Esophagus mucosa (tissue), 1 donor: ENCODE measurements at places on chromosomes 11 and 22.
A peak's percentile ranks its signal among the peaks of the same experiment; 100 is the strongest.

- no peak for ATAC-seq
Observed at GRCh38 chr22:44045145-44045544, 21.0 kb downstream of the PARVB start.

- no peak for ATAC-seq
Observed at GRCh38 chr11:14934641-14935351, 37.4 kb downstream of the CALCA start.

DNA sequence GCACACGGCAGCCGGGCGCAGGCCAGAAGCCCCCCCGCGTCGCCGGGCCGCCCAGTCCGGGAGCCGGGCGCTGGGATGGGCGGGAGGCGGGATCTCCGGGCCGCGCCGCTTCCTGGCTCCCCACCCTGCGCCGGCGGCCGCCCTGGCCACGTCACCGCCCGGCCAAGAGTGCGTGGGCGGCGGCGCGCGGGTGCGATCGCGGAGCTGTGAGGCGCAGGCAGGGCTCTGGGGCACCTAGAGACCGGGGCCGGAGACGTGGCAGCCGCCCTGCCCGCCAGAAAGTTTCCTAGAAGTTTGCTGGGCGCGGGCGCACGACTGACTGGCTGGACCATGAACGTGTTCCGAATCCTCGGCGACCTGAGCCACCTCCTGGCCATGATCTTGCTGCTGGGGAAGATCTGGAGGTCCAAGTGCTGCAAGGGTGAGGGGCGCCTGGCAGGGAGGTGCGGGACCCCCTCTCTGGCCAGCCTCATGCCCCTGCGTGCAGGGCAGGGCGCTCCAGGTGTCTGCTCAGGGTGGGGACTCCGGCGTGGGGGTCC is at the start of gene KDELR3:
TSS of gene KDELR3 (plus strand) at position 193 of the 539 bp plus-strand sequence. CDS start at position 331, 138 bp downstream.
- peak; percentile 88 for ATAC-seq

DNA sequence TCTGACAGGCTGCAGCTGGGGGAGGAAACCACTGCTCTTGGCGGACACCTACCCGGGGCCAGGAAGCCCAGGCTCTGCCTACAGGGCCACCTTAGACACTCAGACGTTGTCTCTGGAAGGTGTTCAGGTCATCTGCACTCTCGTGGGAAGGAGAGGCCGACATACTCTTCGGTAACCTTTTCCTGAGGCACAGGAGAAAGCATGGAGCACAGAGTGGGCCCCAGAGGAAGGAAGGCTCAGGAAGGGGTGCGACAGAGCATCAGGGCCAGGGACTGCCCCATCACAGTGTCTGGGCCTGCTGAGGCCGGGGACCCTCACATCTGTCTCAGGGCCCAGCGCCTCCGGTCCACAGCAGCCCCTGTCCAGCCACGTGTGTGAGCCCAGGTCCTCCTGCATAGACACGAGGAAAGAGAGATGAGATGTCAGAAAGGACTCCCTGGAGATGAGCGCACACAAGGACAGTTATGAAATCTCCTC is 18.2 kb upstream of the TUB start:
- no peak for ATAC-seq

DNA sequence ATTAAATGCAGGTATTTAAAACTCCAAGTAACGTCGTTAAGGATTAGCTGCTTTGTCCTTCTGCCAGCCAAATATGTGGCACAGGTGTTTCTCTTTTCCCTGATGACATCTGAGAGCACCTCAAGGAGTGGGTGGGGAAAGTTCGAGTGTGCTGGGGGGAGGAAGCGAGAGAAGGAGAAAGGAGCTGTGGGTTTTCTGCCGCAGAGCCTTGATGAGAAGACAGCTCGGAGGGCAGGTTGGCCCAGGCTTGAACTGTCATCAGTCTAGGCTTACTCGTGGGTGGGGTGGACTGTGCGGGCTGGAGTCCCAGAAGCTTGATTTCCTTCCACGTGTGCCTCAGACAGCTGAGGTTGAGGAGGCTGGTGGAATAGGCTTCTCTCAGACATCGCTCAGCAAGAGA is 15.2 kb upstream of the SORL1-AS1 start:
- ATAC-seq, result peak; percentile 76

DNA sequence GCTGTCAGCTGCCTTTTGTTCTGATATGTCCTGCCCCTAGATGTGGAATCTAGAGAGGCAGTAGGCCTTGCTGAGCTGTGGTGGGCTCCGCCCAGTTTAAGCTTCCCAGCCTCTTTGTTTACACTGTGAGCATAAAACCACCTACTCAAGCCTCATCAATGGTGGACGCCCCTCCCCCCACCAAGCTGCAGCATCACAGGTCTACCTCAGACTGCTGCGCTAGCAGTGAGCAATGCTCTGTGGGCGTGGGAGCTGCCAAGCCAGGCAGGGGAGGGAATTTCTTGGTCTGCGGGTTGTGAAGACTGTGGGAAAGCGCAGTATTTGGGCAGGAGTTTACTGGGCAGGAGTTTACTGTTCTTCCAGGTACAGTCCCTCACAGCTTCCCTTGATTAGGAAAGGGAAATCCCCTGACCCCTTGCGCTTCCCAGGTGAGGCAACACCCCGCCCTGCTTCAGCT is 98.5 kb downstream of the SMCO4 start:
- ATAC-seq, result peak; percentile 99

DNA sequence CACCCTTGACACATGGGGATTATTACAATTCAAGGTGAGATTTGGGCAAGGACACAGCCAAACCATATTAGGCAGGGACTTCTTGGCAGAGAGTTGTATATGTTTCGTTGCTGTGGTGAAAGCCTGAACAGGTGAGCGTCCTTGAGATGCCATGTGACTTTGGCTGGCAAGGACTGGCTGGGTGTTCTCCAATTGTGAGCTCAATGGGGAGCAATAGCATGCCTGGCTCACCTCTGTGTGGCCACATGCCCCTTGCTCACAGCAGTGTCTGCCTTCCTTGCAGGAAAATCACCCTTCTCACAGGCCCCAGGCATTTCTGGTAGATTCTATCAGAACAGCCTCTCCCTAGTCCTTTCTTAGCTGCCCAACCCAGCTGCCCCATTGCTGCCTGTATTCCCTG is 105.5 kb downstream of the PARVA start:
- ATAC-seq, result peak; percentile 56

GRCh38 chr11:22263613-22264012 is 70.7 kb downstream of the ANO5 start:
- no peak for ATAC-seq

- ATAC-seq, result no peak
Observed at GRCh38 chr11:79206951-79207350, 233.9 kb downstream of the TENM4 start.

DNA sequence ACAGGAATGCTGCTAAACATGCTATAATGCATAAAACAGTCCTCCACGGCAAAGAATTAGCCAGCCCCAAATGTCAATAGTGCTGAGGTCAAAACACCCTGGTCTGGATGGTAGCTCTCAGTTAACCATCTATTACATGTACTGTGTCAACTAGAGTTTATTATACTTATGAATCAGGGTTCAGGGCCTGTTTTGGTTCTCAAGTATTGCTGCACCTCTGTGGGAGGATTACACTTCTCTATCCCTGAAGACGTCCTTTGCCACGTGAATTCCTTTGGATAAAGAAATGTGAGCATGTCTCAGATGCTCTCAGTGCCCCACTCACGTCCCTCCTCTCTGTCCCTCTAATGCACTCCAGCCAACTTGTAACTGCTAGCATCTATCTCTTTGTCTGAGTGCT is 53.4 kb downstream of the SLC1A2 start:
- no peak for ATAC-seq

- no peak for ATAC-seq
Observed at GRCh38 chr11:20881328-20882079, 212.1 kb downstream of the NELL1 start.

- ATAC-seq, result no peak
Observed at GRCh38 chr22:28506150-28506535, 173.5 kb downstream of the TTC28 start.

DNA sequence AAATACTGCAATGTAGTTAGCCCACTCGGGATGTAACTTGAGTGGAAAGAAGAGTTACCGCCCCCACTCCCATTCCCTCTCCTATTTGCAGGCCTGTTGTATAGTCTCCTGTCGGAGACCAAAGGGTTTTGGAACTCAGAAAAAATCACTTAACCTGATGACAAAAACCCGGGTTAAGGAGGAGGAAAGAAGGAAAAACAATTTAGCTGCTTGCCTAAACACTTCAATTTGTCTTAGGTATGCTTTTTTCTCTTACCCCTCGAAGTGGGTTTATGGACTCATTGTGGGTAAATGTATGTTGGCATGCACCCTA is 2.2 kb downstream of the YAP1 start:
- no peak for ATAC-seq

- ATAC-seq, result no peak
Observed at GRCh38 chr11:17604201-17604914, 57.3 kb downstream of the OTOG start.

GRCh38 chr11:40716344-40717130 is 742.9 kb downstream of the LRRC4C start:
- ATAC-seq, result no peak

DNA sequence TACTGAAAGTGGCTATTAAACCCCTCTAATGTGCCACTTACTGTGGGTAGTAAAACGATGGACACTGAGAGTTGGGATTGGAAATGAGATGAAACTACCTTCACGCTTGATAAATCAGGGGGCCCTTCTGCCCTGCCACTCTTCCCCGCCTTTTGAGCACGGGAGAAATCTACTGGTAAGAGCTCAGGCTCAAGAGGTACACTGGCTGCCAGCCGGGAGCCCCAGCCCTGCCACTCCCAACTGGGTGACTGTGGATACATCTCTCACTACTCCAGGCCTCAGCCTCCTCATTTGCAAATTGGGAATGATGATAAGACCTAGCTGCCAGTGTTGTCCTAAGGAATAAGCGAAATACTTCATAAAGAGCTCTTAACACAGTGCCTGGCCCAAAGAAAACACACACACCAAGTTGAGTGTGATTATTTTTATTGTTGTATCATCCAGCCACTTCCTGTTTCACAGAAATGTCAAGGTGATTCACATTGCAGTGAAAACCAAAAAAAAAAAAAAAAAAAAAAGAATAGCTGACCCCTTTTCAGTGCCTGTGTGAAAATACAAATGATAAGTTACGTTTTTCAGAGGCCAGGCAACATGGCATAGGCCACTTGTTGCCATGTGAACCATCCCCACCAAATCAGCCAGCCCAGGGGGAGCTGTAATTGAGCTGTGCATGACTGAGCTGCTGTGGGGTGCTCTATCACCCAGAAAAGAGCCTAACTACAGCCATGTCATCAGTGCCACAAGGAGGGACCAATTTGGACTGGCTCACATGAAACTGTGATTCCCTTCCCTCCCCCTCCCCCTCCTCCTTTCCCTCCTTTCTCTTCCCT is 4.4 kb upstream of the ZNRD2 start:
- no peak for ATAC-seq

DNA sequence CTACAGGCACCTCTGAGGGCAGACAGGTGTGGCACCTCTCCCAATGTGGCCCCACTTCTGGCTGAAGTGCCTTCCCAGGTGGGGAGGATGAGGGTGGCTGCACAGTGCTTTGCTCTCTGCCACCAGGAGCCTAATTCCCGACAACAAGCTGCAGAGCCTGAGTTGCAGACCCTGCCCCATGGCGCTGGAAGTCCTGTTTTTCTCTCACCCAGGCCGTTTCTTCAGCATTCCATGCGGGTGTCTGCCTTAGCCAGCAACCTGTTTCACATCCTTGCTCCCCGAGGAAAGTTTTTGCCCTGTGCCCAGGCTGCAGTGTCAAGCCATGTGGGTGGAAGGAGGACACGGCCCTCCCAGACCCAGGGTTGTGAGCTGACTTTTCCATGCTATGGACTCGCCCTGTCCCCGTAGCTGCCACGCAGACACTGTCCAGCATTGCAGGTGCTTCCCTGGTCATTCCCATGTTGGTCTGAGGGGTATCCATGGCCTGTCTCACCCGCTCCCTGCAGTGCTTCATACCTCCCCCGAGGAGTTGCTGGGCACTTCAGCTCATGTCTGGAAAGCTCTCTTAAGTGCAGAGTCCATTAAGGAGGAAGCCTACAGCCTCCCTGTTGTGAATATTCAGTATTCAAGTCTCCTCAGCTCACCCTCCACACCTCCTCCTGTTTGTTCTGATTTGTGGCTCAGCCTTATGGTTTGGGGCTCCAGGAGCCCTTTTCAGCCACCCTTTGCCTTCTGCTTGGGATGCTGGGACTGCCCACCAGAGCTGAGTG is 2.9 kb downstream of the DAGLA start:
- no peak for ATAC-seq

DNA sequence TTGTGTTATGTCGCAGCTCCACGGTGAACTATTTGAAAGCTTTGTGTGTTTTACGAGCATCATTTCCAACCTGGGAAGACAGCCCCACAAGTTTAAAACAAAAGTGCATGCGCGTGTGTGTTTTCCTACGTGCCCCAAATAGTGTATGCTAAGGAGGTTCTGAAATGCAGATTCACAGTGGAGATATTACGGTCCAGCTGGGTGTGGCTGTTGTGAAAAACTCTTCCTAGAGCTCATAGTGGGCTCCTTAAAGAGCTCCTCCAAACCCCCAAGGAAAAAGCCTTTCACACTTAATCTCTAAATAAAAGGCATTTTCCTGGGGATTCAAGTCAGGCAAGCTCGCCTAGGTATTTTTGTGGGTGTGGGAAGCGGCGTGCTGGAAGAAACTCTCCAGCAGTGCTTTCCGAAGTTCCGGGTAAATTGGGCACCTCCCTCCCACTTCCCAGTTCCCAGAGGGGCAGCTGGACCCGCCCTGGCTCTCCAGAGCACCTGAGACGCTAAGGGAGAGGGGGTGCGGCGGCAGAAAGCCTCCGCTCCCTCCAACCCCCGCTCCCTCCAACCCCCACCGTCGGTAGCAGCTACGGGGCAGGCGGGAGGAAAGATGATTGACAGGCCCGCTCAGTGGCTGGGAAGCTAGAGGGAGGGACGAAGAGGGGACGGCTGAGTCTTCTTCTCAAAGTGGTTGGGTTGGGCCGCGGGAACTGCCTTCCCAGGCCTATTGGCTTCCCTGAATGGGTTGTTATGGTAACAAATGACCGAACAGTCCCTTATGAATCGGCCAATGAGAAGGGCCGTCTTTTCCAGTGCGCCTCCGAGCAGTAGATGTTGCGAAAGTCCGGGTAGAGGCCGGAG is 561 bp upstream of the PCF11 start:
- ATAC-seq, result peak; percentile 97

DNA sequence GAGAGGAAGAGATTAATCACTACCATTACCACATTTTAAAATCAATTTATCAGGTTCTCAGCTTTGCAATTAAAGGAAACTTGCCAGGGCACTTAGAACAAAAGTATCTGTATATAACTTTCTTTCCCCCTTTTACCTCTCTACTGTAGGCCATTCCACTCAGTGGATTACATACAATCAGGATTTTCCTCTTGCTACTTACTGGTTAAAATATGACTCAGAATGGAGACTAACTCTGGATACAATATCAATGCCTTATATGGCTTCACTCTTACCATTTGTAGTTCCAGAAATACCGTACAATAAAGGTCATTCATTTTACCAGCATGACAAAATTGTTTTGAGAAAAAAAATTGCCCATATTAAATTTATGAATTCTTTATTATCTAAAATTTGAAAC is 706.8 kb downstream of the KCNA4 start:
- ATAC-seq, result no peak

GRCh38 chr11:120209746-120210625 is 846 bp upstream of the OAF start:
- no peak for ATAC-seq

GRCh38 chr11:69089258-69089657 is 40.5 kb downstream of the TPCN2 start:
- peak; percentile 21 for ATAC-seq

GRCh38 chr11:119974467-119974866 is 163.4 kb downstream of the TRIM29 start:
- no peak for ATAC-seq
